ENCODE measurements at places on chromosomes 6 and 20.

DNA sequence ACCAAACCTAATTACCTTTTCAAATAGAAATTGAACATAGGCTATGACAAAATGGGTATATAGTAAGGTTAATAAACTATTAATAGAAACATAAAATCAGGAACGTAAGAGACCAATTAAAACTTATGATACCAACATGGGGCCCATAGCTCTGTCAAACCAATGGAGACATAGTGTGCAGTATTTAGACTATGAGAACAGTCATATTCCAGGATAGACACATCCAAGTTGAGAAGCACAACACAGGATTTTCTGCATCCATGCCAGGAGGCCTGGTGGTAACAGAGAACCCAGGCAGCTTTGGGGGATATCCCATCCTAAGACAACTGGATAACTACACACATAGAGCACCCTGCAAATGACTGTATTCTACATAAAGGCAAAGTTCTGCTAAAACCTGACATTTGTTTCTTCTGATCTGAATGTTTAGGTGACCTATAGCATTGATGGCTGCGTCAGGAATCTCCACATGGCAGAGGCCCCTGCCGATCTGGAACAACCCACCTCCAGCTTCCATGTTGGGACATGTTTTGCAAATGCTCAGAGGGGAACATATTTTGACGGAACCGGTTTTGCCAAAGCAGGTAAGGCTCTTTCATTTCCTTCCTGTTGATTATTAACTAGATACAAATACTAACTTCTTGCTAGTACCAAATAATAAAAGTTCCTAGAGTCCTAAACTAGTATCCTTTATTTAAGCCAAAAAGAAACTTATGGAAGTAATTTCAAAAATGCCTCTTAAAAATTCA, 202.7 kb downstream of the ARHGAP18 start:
- no peak for DNase-seq

DNA sequence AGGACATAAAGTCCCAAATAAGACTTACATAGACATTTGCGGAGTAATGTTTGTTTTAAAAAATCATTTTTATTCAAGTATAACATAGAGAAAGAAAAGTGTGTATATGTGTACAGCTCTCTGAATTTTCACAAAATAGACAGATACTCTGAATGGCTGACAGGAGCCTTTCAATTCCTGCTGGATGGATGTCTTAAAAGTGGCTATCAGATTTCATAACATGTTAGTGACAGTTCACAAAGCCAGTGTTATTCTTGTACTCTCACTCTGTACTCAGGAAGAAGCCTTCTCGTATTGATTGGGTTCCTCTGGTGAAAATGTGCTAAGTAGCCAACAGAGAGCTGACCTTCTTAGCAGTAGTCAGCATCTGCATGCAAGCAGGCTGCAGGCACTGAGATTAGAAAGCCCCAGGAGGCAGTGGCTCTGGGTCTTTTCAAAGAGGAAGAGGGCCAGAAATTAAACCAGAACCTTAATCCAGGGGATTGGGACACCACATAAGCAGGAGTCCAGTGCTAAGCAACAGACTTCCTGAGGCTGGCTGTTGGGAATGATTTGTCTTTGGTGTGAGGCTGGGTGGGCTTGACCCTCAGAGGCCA, 19.7 kb downstream of the SLC17A4 start:
- DNase-seq = no peak

DNA sequence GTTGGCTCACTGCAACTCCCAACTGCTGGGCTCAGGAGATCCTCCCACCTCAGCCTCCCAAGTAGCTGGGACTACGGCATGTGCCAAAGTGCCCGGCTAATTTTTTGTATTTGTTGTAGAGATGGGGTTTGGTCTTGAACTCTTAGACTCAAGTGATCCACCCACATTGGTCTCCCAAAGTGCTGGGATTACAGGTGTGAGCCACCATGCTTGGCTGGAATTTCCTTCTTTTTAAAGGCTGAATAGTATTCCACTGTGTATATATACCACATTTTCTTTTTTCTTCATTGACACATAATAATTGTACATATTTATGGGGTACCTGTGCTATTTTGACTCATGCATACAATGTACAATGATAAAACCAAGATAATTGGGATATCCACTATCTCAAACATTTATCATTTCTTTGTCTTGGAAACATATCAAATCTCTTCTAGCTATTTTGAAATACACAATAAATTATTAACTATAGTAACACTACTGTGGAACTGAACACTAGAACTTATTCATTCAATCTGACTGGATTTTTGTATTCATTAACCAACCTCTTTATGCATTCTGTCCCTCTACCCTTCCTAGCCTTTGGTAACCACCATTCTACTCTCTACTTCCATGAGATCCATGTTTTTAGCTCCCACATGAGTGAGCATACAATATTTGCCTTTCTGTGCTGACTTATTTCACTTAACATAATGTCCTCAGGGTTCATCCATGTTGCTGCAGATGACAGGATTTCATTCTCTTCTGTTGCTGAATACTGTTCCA, 7.8 kb downstream of the MDC1 start:
- no peak for DNase-seq

DNA sequence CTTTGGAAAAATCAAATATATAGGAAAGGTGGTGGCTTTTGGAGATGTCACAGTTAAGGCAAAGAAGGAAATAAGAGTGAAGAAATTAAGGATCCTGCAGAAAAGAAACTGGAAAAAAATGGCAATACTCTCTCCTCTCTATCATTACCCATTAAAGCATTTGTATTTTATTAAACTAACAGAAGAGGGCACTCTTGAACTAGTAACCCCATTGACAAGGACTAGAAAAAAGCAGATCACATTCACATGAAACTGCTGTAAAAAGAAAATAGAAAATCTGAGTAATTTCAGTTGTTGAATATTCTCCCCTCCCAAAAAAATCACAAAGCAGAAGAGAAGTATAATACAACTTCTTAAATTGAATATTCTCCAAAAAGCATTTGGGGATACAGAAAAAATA, 104.1 kb upstream of the SLC35B3 start:
- no peak for DNase-seq

DNA sequence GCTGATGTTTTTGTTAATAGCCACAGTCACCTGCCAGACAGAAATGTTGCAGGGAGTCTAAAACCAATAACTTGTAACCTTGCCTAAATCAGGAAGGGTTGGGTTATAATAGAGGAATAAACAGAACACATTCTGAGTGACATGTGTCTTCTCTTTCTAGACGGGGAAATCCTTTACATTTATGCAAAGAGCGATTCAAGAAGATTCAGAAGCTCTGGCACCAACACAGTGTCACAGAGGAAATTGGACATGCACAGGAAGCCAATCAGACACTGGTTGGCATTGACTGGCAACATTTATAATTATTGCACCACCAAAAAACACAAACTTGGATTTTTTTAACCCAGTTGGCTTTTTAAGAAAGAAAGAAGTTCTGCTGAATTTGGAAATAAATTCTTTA, 31.5 kb downstream of the PRPH2 start:
- DNase-seq = no peak

GRCh38 chr6:106804346-106805335, 169.9 kb downstream of the CD24 start:
- no peak for DNase-seq

DNA sequence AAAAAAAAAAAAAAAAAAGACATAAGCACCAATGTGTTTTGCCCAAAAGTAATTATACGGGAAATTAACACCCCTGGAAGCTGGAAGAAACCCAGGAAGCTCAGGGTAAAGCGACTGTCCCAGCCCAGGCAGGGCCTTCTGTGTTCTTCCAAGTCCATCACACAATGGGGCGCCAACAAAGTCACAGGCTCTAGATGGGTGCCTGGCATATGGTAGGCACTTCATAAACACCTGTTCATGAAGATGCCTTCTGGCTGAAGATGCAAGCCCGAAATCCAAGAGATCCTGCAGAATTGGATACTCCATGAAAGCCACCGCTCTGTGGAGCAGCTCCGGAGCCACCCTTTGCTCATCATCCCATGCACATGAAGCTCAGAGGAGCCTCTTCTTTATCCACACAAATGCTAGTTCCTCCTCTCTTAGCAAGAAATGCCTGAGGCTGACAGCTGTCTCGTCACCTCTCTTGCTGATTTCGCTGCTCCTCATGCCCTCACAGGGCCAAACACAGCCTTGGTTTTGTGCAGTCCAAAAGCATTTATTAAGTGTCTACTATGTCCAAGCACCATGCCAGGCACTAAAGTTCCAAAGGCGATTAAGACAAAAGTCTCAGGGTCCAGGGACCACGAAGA, 76.6 kb downstream of the TRERF1 start:
- no peak for DNase-seq

DNA sequence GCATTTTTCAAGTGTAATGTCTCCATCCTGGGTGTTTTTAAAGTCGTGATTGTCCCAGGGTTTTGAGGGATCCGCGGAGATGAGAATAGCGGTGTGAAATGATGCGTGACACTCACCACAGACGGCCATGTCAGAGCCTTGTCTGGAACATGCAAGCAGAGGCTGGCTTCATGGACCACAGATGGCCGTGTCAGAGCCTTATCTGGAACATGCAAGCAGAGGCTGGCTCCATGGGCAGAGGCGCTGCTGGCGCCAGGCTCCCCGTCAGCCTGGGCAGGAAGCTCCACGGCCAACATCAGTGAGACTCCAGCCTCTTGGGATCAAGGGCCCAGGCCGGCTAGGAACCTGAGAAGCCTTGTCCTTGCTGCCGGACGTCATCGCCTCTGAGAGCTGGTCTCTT, 7.7 kb upstream of the MRGBP start:
- no peak for DNase-seq

- no peak for DNase-seq
Observed at GRCh38 chr6:144662812-144663365, 377.8 kb downstream of the UTRN start.

DNA sequence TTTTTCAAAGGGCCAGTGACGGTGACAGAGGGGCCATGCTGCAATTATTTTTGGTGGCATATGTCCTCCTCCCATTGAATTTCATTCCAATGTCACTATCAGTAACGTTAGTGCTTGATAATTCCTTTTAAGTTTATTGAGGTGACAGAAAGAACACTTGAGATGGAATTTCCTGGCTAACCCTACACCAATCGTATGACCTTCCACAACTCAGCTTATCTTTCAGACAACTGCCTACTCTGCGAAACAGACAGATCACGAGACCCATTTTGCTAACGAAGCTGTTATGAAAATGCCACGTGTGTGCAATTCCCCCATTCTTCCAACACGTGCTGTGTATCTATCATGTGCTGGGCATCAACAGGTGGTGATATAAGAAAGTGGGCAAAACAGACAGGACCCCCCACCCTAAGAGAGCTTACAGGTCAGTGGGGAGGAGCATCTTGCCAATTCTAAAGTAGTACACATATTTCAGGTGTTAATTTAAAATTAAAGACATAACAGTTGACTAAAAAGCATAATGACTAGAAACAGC, 113.0 kb downstream of the IRF4 start:
- no peak for DNase-seq

- DNase-seq = no peak
Observed at GRCh38 chr6:135525594-135525993, 28.1 kb upstream of the AHI1 start.

DNA sequence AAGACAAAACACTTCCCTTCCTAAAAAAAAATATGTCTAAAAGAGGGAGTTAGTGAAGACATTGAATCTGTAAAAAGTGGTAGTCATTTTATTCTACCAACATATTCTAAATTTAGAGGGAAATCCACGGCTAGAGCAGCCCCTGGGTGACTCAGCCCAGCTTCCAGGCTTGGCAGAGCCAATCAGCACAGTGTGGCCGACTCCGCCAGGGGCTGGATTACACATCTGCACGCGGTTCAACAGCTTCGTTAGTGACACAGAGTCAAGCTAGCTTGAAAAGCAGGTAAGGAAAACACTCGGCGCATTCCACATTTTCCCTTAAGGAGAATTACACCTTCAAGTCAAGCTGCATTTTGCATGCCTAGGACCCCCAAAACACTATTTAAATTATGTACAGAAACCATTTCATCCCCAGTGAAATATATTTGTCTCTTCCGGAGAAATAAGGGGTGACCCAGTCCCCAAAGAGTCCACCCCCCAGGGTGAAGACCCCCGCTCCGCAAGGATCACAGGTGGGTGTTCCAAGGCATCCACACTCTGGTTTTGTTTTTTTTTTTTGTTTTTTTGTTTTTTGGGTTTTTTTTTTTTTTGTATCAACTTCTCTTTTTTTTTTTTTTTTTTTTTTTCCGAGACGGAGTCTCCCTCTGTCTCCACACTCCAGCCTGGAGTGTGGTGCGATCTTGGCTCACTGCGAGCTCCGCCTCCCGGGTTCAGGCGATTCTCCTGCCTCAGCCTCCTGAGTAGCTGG, 58.4 kb upstream of the ARID1B start:
- DNase-seq = no peak

DNA sequence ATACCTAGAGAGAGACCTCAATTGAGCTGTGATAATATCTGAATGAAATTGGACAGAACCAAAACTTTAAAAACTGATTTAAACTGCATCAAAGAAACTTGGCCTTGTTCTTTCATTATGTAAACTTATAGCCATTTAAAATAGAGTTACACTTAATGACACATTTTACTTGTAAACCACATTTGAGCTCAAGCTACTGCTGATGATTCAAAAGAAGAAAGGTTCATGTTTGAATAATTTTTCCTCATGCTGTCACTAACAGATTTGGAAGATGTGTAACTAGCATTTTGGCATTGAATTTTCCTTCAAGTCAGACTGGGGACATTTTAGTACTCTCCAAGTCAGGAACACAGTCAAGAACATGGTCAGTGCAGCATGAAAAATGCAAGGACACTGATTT, 26.9 kb downstream of the POPDC3 start:
- DNase-seq = no peak

DNA sequence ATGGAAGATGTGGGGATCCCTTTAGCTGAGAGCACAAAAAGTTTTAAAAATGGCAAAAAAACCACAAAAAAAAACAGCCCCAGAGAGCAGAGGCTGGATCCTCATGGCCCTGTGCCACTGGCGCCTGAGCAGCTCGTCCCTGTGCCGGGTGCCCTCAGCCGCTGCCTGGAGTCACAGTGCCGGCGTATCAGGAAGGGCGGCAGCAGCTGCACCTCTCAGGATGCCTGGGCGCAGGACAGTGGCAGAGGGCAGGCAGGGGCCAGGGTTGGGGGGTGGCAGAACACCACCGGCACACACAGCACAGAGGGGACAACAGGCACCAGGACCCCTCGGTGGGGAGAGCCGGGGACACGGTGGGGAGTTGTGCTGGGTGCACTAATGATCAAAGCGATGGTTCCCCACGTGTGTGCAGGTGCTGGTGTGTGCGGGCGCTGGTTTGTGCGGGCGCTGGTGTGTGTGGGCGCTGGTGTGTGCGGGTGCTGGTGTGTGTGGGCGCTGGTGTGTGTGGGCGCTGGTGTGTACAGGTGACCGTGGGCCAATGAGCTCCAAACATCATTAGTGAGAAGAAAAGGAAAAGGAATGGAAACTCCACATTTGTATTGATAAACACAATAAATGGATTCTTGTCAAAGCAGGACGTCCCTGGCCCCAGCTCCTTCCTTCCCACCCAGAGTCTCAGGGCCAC, 1.5 kb upstream of the FRMD1 start:
- no peak for DNase-seq

DNA sequence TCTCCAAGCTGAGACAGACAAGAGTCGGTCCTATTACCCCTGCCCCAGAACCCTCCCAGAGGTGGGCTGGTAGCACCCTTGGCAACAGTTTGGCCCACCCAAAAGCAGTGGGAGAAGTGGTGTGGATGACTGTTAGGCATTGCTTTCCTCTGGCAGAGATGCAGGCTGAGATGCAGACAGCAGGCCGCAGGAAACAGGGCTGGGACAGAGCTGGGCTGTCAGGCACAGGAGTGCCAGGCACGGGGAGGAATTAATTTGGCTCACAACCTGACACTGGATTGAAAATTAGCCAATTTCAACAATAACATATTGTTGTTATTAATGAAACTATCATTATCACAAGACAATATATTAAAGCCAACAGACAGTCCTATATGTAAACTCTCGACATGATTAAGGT, 15.7 kb upstream of the SIRT5 start:
- no peak for DNase-seq

GRCh38 chr6:128290221-128290620, 230.2 kb downstream of the PTPRK start:
- DNase-seq = no peak
